ENCODE measurements at places on chromosomes 5 and 9.

GRCh38 chr5:15722305-15722704, 222.3 kb downstream of the FBXL7 start:
- DNase-seq, result no peak

DNA sequence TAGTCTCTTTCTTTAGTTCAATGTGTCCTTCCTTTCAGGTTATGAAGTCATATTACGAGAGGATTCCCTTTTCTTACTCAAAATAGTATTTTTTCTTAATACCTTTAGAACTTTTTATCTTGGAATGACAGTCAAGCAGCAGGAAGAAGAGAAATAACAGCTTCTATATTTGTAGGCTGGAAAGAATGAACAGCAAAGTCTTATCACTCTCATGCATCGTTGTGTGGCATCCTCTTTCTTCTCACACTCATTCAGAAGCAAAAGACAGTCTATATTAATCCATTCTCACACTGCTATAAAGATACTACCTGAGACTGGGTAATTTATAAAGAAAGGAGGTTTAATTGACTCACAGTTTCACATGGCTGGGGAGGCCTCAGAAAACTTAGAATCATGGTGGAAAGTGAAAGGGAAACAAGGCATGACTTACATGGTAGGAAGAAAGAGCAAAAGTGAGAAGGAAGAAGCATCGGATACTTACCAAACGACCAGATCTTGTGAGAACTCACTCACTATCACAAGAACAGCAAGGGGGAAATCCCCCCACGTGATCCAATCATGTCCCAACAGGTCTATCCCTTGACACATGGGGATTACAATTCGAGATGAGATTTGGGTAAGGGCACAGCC, 1646.1 kb upstream of the CDH6 start:
- DNase-seq, result no peak

DNA sequence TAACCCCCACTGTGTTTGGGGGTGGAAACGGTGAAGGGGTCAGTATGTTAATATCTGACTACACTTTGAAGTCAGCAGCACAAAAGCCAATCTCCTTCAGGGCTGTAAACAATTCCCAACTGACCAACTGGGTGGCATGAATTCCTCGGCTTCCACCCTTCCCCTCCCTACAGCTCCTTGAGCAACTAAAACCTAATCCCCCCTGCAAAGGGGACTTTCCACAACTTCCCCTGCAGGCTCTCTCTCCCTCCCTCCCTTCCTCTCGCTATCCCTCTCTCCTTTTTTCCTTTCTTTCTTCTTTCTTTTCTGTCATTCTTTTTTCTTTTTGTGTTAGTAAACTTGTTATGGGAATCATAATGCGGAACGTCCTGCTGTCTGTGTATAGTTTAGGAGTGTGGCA, 65.1 kb upstream of the PTCH1 start:
- DNase-seq, result no peak

DNA sequence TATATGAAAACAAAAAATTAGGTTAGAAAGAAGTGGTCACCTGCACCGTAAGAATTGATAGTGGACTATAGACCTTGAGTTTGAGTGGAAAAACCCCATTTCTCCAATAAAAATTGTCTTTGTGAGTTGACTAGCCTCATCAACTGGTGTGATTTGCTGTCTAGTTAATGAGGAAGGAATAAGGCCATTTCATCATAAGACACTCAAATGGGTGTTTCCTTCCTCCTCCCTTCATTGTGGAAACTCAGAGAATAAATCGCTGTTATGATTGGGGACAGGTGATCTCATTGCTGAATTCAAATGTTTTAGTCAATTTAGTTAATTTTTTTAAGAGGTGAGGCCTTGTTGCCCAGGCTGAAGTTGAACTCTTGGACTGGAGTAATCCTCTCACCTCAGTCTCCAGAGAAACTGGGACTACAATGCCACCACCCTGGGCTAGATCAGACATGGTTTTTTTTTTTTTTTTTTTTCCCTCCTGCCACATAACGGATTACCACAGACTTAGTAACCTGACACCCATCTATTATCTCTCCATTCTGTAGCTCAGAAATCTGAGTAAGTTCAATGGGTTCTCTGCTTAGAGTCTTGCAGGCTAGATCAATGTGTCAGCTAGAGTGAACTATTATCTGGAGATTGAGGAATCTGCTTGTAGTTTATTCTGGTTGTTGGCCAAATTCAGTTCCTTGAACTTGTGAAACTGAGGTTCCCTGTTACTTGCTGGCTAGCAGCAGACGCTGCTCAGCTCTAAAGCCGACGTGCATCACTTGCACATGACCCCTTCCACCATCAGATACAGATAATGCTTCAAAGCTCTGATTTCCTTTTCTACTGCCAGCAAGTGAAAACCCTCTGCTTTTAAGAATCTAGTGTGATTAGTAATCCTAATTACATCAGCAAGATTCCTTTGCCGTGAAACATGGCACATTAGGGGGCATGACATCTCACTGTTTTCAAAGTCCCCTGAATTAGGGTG, 663.8 kb upstream of the CDH9 start:
- DNase-seq, result no peak

DNA sequence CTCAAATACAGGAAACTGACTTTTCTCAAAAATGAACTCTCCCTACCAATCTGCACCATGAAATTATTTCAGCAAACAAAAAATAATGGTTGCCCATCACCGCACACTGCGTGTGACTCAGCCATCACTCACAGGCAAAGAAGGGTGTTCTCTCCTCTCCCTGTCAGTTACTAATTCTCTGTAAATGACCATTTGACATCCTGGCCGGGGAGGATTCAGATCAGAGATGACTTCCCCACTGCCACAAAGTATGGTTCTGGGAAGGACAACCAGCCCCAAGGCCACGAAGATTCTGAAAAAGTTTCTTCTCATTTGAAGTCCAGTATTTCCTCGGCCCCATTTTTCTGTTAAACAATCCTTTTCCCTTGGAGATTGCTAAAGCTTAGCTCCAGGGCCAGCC, 199.4 kb downstream of the AUH start:
- DNase-seq, result no peak

DNA sequence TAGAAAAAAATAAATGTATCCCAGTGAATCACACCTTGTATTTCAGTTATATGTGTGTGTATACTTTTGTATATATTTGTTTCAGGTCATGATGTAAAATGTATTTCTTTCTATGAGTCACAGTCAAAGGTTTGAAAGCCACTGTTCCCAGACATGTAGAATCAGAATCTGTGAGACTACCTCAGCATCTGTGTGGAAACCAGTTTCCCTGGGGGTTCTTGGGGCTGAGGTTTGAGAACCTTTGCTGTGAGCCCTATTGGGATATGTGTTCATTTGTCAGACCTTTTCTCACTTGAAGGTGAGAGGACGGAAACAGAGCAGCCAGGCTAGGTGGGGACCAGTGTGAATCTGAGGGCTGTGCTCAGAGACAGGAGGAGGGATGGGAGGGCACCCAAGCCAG, 78.7 kb upstream of the SAP30L start:
- DNase-seq, result no peak

- DNase-seq, result no peak
Observed at GRCh38 chr9:112328545-112328944, 4.9 kb downstream of the PTBP3 start.

DNA sequence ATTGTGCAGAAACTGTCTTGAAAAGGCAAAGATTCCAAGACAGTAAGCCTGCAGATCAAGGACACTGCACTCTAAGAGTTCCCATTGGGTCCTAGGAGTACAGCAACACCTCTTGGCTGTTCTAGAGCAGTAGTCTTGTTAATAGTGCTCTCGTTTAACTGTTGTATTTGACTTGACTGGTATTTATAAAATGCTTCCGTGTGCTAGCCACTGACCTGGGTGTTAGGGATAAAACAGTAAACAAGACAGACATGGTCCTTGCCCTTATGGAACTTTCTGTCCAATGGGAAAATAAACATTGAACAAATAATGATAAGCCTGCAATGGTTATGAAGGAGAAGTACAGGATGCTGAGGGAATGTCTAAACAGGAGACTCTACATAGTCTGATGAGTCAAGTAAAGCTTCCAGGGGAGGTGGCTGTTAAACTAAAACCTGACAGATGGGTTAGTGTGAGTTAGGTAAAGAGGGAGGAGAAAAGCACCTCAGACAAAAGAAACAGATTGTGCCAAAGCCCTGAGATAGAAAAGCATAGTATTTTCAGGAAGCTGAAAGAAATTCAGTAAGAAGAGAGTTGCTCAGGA, 33.3 kb downstream of the TDRD7 start:
- DNase-seq, result no peak

- no peak for DNase-seq
Observed at GRCh38 chr9:8052991-8053390, 253.4 kb upstream of the DMAC1 start.

DNA sequence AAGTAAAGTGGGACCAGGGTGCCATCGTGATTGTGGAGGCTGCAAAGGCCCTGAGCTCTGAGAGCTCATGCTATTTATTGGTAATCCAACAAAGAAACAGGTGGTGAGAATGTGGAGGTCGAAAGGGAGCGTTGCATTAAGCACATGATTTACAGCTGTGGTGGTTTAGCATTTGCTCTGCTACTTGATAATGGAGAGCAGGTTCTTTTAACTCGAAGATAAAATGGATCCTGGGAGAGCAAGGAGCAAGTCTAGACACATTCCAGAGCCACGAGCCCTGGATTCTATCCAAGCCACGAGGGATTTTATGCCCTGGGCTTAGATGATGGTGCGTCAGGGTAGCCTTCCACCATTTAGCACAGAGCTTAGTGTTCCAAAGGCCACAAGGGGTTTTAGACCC, 1710.1 kb upstream of the CDH9 start:
- no peak for DNase-seq

GRCh38 chr9:73773896-73774295, 622.2 kb downstream of the ANXA1 start:
- DNase-seq, result no peak

DNA sequence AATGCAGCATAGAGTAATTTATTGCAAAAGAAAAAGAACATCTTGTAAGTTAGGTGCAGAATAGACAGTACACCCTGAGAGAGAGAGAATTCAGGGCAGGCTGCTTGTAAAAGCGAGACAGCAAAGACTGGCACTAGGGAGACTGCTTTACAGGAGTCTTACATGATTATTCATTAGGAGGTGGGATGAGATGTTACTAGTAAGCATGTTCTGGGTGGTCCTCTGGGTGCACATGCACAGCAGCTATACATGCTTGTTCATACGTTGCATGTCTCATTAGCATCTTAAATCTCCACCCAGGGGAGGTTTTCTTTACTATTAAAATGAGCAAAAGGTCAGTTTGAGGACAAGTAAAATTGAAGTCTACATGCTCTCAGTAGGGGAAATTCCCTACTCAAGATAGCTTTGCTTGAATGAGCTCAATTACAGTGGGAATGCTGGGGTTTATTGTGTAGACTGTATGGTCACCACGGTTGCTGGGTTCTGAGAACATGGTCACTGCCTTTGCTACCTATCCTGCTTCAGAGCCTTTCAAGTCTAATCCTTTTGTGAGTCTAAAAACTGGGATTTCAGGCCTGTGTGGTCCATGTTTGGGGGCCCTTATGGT, 60.6 kb downstream of the RGS7BP start:
- no peak for DNase-seq

DNA sequence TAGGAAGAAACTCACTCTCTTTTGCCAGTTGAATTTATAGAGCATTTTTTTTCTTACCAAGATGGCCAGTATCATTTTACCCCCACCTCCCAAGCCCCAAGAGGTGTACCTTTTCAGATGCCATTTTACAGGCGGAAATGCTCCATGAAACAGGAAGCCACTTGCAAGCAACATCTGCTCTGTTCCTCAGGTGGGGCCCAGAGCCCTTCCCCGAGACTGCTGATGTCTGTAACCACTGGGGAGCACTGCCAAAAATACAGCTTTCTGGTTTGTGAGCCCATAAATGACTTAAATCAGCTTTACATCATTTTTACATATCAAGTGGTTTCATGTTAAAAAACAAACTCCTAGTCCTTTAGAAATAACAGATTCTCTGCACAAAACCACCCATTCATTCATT, 42.9 kb upstream of the GARNL3 start:
- no peak for DNase-seq

DNA sequence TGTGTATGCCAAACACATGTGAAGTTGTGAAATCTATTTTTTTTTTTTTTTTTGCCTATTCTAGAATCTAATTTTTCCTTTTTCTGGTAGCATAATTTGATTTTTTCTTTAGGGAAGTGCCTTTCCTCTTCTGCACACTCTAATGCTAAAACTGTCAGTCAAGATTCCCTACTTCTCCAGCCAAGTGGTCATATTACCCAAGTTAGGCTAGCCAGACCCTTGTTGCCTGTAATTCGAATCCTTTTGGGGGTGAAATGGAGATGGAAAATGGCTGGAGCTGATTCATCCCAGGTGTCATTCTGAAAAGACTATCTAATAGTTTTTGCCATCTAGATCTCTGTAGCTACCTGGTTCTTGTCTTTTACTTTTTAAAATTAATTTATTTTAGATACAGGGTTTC, 24.8 kb upstream of the UBAP1 start:
- no peak for DNase-seq

DNA sequence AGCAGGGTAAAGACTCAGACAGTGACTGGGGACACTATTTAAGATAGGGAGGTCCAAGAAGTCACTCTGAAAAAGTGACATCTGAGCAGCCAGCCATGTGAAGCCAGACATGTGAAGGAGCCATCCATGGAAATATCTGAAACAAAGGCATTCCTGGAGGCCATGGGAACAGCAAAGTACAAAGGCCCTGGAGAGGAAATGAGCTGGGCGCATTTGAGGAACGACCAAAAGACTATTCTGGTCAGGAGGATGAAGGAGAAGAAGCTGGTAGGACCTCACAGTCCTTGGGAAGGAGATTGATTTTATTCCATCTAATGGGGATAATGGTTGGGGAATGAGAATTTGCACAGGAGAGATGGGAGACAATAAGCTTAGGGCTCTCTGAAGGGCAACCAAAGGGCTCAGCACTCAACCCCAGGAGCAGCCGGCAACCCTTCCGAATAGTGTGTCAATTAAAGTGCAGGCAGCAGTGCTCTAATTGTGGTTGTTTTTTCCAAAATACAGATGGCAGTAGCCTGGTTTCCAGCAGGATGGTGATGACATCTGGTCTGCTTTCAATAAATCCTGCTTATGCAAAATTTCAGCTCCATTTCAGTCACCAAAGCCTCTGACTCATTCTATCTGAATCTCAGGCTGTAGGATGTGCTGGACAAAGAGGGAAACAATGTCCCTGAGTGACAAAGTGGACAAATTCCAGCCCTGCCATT, 26.7 kb downstream of the FOXI1 start:
- DNase-seq, result no peak
